Kidney (tissue), 22 donors: ENCODE measurements at places on chromosomes 11 and 22. TPM values are rescaled to one million over a fixed set of nuclear protein-coding genes. Genes with fewer than 3 reads are reported as not detected.
A peak's percentile ranks its signal among the peaks of the same experiment; 100 is the strongest.

TMEM132A gene
- polyA plus RNA-seq: 17.2 TPM

DNA sequence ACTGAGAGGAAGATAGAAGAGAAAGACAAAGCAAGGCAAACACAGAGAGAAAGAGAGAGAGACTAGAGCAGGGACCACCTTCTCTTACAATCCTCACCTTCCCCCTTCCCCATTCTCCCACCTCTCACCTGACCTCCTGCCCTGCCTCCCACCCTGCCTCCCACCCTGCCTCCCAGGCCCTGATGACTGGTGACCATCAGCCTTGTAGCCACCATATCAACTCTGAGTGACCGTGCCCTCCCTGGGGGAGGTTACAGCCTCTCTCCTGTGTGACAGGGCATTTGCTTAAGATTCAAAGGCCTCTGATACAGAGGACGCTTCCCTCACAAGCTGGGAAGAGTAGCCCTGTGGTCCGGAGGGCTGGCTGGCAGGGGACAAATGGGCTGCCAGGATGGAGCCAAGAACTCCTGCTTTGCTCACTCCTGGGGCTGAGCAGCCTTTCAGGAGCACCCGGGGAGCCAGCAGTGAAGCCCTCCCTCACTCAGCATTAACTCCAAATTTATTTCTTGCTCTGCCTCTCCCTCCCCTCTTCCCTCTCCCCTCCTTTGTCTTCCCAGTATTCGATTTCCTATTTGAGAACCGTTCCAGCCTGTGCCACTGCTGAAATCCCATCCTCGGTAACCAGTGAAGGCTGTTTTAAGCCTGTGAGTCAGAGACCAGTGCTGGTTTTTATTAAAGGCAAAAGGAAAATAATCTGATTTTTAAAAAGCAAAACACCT, 125.2 kb upstream of the SYT13 start:
- H3K36me3 ChIP-seq: no peaks in the 10 kb centered on the region
- H3K4me3 ChIP-seq: no peak overlapping the region
- no peaks in the 10 kb centered on the region for H3K27me3 ChIP-seq

DNA sequence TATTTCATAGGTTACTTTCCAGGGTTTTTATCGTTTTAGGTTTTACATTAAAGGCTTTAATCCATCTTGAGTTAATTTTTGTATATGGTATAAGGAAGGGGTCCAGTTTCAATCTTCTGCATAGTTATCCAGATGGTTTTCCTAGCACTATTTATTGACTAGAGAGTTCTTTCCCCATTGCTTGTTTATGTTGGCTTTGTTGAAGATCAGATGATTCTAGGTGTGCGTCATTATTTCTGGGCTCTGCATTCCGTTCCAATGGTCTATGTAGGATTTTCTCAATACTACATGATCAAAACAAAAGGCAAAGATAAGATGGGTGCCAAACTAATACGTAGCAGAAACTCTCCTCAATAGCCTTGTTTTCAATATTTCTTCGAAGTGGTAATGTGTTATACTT, 14.3 kb upstream of the RIC3 start:
- H3K36me3 ChIP-seq: no peaks in the 10 kb centered on the region
- no peak for DNase-seq
- no peak overlapping the region for H3K4me3 ChIP-seq
- no peaks in the 10 kb centered on the region for H3K4me1 ChIP-seq
- H3K27ac ChIP-seq: no peak overlapping the region

GRCh38 chr22:48503876-48504275, 1323.8 kb downstream of the BRD1 start:
- no peaks in the 10 kb centered on the region for H3K27me3 ChIP-seq
- no peak overlapping the region for H3K27ac ChIP-seq
- no peak overlapping the region for H3K4me3 ChIP-seq
- H3K4me1 ChIP-seq: no peaks in the 10 kb centered on the region

DNA sequence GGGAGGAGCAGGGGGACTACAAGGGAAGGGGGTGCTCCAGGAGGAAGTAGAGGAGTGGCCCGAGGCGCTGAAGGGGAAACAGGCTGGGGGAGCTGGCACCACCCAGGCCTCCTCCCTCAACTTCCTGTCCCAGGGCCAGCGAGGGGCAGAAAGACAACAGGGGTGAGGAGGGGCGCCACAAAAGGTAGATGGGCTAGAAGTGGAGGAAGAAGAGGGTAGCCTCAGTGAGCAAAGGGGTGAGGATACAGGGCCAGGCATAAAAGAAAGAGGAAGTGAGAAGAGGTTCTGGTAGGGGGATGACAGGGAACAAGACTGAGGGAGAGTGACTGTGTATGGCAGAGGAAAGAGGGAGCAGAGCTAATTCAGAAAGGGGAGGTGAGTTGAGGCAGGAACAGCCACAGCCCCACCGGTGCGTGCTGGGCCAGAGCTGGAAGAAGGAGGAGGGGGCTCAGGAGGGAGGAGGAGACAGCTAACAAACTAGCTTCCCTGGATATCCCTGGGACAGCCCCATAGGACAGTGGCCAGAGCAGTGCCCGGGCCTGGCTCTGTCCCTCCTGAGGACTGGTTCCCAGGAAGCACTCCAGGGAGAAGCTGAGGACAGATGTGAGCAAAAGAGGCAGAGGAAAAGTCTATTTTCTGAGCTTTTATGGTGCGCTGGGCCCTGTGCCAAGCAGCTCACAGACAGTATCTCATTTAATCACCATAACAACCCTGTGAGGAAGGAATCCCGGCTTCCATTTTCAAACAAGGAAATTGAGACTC, 8.5 kb downstream of the DCHS1 start:
- H3K36me3 ChIP-seq: no peaks in the 10 kb centered on the region
- DNase-seq: peak; percentile 19
- H3K4me1 ChIP-seq: peaks cover 18% of the 10 kb centered on the region
- no peaks in the 10 kb centered on the region for H3K27me3 ChIP-seq
- no peak overlapping the region for H3K4me3 ChIP-seq

DNA sequence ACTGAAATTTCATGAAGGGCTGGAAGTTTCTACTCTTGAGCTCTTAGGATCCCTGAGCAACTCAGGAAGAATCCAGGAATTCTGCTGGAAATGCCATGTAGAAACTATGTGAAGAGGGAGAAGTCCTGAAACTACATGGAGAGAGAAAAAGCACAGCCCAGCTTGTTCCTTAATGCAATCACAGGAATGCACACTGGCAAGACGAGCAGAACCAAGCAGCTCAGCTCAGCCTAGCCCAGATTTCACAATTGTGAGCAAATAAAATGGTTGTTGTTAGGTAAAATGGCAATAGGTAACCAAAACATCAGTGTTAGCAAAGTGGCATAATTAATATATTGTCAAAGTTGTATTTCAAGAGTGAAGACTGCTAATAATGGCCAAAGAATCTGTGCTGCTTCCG, 28.1 kb downstream of the ZNF214 start:
- no peak for DNase-seq
- H3K27me3 ChIP-seq: no peaks in the 10 kb centered on the region
- H3K36me3 ChIP-seq: no peaks in the 10 kb centered on the region
- H3K4me1 ChIP-seq: no peaks in the 10 kb centered on the region
- H3K4me3 ChIP-seq: no peak overlapping the region
- H3K27ac ChIP-seq: no peak overlapping the region

DNA sequence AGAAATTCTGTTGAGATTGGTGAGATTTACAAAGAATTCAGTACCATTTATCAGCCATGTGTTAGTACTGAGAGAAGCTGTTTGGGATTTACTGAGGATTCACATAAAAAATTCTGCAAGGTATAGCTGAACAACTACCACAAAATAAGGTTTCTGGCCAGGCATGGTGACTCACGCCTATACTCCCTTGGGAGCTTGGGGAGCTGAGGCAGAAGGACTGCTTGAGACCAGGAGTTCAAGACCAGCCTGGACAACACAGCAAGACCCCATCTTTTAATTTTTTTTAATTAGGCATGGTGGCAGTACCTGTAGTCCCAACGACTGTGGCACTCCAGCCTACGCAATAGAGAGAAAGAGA, 86.7 kb downstream of the SIK3 start:
- H3K4me3 ChIP-seq: no peak overlapping the region
- no peaks in the 10 kb centered on the region for H3K4me1 ChIP-seq
- no peaks in the 10 kb centered on the region for H3K36me3 ChIP-seq
- H3K27ac ChIP-seq: no peak overlapping the region

MS4A7 gene
- polyA plus RNA-seq: 7.0 TPM

AKIP1 gene
- polyA plus RNA-seq: 27.3 TPM

DNA sequence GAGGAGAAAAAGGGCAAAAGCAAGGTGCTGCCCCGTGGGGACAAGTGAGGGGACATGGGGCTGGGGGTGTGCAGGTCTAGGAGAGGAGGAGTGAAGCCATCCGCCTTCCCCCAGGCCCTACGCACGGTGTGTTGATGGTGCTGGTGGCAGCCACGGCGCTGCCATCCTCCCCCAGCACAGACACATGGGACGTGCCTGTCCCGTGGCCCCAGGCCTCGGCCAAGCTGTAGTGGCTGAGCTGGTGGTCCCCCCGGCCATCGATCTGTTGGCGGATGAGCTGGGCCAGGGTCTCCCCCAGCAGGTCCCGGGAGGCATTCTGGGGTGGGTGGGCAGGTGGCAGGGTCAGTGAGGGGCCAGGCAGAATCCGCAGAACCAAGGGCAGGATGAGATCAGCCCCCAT, 18.9 kb downstream of the GGT5 start:
- no peak overlapping the region for H3K4me3 ChIP-seq
- H3K4me1 ChIP-seq: no peaks in the 10 kb centered on the region
- peak; percentile 65 for DNase-seq
- H3K36me3 ChIP-seq: no peaks in the 10 kb centered on the region
- no peak overlapping the region for H3K27ac ChIP-seq

DNA sequence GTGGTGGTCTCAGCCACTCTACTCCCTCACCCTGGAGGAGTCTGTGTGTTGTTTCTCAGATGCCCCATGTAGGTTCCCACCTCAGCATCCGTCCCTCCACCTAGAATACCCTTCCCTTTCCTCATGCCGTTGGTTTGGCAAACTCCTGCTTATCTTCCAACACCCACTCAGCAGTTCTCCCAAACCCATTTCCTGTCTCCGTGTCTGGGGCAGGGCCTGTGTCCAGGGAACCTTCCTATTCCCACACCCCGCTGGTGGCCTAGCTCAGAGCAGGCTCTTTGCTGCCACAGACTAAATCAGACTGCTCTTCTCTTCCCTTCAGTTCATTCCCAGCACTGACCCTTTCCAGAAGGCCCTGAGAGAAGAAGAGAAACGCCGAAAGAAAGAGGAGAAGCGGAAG, 7.5 kb upstream of the SREBF2 start:
- no peak overlapping the region for H3K4me3 ChIP-seq
- H3K4me1 ChIP-seq: no peaks in the 10 kb centered on the region
- H3K36me3 ChIP-seq: no peaks in the 10 kb centered on the region

SHANK2 gene
- polyA plus RNA-seq: 4.0 TPM

DNA sequence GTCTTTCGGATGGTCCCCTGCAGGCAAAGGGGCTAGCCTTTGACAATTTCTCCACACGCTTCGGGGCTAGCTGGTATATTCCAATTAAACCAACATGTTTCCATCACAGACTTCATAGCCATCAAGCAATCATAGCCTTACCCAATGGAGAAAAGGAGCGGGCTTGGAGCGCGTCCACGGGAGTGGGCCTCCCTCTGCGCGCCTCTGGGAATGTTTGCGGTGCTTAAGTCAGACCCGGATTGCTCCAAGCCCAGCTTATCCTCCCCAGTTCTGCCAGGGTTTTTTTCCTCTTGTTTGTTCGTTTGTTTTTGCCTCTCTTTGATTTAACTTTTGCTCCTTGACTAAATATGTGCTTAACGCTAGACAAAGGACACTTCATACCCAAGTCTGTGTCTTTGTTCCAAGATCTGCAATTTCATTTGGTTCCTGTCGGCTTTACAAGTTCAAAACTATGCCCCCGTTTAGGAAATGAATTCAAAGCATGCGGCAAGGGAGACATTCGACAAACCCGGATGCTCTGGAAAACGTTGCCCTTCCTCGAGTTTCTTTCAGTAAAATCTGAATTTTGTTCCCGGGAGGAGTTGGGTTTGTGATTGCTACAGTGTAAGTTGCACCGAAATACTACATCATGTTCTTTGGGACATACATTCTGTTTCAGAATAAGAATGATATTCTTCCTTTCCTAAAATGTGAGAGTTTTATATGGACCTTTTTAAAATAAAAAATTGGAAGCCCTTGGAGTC, 1.0 kb upstream of the GLB1L2 start:
- H3K36me3 ChIP-seq: no peaks in the 10 kb centered on the region
- DNase-seq: no peak
- H3K4me3 ChIP-seq: peak overlapping the region; percentile 39
- peaks cover 10% of the 10 kb centered on the region for H3K27me3 ChIP-seq
